ENCODE measurements at places on chromosomes 6 and 20.
A peak's percentile ranks its signal among the peaks of the same experiment; 100 is the strongest.

DNA sequence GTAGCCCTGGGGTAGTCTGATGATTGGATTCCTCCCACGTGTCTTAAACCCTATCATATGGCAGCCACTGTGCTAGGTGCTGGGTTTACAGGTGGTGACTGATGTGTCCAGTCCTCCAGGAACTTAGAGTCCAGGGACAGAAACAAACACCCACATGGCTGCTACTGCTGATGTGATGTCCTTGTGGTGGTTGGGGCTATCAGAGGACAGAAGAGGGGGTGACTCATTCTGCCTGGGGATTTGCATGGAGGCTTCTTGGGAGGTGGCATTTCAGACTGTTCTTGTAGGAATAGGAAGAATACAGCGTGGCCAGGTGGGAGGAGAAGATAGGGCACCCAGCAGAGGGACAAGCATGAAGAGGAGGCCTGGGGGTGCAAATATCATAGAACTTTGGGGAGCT is 9.8 kb downstream of the RAET1G start:
- H3K4me1 ChIP-seq, result no peaks in the 10 kb centered on the region
- H3K27ac ChIP-seq, result no peak overlapping the region
- peaks cover 7% of the 10 kb centered on the region for H3K27me3 ChIP-seq
- ATAC-seq, result peak; percentile 21

DNA sequence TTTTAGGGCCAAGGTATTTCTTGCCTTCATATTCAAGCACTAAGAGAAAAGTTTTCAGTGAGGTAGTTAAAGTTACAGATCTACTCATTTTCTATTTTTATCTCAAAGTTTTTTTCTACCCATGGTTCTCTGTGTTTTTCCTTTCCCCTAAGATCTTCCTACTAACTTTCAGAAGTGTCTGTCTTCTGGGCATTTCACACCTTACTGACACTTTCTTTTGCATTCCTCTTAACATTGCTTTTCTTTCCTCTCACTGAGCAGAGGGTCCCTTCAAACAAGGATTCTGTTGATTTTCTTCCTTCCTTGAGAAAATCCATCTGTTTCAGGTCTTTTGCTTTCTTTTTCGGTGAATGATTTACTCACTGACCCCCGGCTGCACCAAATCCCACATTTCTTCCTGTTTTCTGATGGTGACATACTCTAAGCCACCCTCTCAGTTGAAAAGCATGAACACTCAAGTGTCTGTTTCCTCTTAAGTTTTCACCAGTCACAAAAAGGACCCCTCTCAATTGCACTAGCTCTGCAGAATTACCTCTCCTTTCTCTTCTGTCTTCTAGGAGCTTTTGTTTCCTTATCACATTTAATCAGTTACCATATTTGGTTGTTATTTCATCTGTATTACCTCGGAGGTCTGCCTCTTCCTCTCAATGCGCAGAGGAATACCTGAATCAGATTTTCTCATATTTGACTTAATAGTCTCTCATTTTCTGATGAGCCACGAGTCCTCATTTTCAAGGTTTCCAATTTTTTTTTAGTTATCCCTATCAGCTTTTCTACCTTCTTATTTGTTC is 73.5 kb upstream of the RNF217 start:
- H3K36me3 ChIP-seq, result no peaks in the 10 kb centered on the region
- H3K4me1 ChIP-seq, result peaks cover 11% of the 10 kb centered on the region
- peak; percentile 21 for ATAC-seq
- no peaks in the 10 kb centered on the region for H3K27me3 ChIP-seq
- H3K27ac ChIP-seq, result peak overlapping the region; percentile 37
- H3K4me3 ChIP-seq, result peak overlapping the region; percentile 62

DNA sequence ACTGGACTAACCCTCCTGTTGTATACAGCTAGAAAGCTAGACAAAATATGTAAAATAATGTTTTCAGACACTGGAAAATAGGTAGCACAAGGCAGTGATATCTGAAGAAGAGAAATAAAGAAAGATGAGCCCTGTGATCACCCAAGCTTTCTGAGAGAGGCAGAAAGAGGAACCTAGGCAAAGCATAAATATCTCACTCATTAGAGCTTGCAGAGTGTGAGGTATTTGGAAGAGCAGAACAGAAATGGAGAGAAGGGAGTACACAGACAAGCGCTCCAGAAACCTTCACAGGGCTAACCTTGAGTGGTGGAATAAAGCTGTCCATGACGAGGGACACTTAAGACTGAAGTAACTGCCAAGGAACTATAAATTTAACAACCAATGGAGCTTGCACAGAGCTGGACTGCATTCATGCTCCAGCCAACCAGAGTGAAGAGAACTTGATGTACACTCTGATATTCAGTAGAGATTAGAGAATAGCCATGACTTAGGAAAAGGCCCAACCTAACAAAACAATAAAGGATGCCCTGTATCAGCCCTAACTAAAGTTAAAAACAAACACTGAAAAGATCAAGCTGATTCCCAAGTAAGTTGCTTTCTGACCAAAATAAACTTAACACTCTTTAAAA is 280.9 kb upstream of the STXBP5 start:
- ATAC-seq, result no peak
- peaks cover 4% of the 10 kb centered on the region for H3K27me3 ChIP-seq
- no peak overlapping the region for H3K4me3 ChIP-seq
- H3K36me3 ChIP-seq, result no peaks in the 10 kb centered on the region
- no peak overlapping the region for H3K27ac ChIP-seq

- no peak overlapping the region for H3K27ac ChIP-seq
- H3K36me3 ChIP-seq, result no peaks in the 10 kb centered on the region
- no peaks in the 10 kb centered on the region for H3K4me1 ChIP-seq
- no peak for ATAC-seq
Measured at GRCh38 chr20:8964959-8965562, 103.8 kb upstream of the PLCB4 start.

- ATAC-seq, result no peak
- H3K4me1 ChIP-seq, result no peaks in the 10 kb centered on the region
- no peak overlapping the region for H3K4me3 ChIP-seq
- no peak overlapping the region for H3K27ac ChIP-seq
Measured at GRCh38 chr20:54995553-54995952, 520.2 kb downstream of the DOK5 start.

DNA sequence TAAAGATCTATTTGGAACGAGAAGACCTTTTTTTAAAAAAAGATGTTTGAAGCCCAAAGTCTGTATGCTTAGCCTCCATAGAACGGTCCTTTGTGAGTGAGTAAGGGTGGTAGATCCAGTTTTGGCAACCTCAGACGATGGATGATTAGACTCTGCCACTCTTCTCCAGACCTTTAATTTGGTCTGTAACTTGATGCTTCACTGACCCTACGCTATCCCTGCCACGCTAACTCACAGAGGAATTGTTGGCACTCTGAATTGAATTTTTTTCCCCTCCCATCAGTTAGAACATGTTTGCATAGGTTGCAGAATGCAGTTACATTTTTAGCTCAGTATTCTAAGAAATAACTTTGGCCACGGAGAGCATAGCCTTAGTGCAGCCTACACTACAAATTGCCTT is 15.8 kb upstream of the DEK start:
- no peaks in the 10 kb centered on the region for H3K4me1 ChIP-seq
- H3K27me3 ChIP-seq, result peaks cover 42% of the 10 kb centered on the region
- H3K36me3 ChIP-seq, result no peaks in the 10 kb centered on the region

GRCh38 chr6:80129485-80129884 is 23.0 kb downstream of the BCKDHB start:
- no peak overlapping the region for H3K27ac ChIP-seq
- H3K27me3 ChIP-seq, result no peaks in the 10 kb centered on the region
- no peaks in the 10 kb centered on the region for H3K4me1 ChIP-seq
- no peak for ATAC-seq

DNA sequence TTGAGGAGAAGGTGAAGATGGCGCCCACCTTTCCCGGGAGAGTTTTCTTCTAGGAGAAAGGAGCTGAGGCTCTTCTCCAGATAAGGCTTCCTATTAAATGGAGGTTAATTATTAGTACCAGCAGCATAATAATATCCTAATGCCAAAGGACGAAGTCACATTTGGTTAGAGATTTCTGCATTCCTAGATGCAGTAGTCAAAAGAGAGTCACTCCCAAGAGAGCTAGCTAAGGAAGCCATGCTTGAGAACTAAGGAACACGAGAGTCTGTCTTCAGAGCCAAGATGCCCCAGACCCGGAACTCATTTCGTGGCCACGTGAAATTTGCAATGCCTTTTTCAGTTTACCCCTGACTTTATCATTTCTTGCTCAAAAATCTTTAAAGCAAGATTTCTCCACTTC is 132.7 kb downstream of the TSHZ2 start:
- no peaks in the 10 kb centered on the region for H3K27me3 ChIP-seq
- ATAC-seq, result no peak
- H3K4me1 ChIP-seq, result peaks cover 3% of the 10 kb centered on the region
- H3K36me3 ChIP-seq, result no peaks in the 10 kb centered on the region
- no peak overlapping the region for H3K4me3 ChIP-seq

DNA sequence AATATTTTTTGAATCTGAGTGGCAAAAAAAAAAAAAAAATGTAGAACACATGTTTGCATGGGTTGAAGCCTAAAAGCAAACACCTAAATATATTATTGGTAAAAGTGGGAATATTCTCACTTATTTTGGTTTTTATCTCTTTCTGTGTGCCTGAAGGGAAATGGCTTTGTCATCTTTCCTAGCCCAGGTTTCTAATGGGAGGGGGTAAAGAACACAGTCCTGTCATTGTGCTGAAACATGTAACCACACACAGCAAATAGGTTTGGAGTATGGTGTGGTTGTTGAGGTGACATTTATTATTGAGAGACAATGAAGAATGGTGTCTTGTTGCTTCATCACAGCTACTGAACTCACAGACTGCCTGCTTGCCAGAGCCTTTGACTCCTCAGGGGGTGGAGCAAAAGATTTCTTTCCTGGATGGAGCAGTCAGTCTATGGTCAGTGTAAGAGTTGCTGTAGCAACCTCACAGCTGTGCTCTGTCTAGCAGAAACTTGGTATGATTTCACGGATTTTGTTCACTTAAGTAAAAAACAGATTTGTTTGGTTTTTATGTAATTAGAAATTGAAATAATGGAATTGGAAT is 70.2 kb downstream of the CEP57L1 start:
- H3K4me1 ChIP-seq, result no peaks in the 10 kb centered on the region
- H3K36me3 ChIP-seq, result peaks cover 7% of the 10 kb centered on the region
- H3K4me3 ChIP-seq, result no peak overlapping the region

DNA sequence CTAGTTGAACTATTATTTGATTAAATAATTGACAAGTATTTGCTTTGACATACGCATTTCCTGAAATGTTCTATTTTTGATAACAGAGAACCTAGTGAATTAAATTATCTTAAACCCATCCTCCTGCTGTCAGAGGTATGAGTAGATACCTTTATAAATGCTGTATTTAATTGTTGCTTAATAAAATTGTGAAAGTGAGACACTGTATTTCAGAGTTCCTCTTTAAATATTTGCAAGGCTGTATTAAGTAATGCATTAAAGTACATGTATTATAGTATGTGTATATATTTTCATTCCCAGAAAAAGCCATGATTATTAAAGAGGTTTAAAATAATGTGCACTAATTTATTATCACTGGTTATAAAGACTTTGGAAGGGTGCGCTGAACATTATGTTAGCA is 483.8 kb downstream of the TFAP2B start:
- H3K36me3 ChIP-seq, result no peaks in the 10 kb centered on the region
- no peak overlapping the region for H3K4me3 ChIP-seq
- no peak for ATAC-seq
- H3K27me3 ChIP-seq, result no peaks in the 10 kb centered on the region
- H3K4me1 ChIP-seq, result no peaks in the 10 kb centered on the region

- ATAC-seq, result no peak
- no peak overlapping the region for H3K4me3 ChIP-seq
- H3K27me3 ChIP-seq, result no peaks in the 10 kb centered on the region
- H3K4me1 ChIP-seq, result no peaks in the 10 kb centered on the region
- no peaks in the 10 kb centered on the region for H3K36me3 ChIP-seq
Measured at GRCh38 chr20:7146552-7147219, 379.2 kb downstream of the BMP2 start.

DNA sequence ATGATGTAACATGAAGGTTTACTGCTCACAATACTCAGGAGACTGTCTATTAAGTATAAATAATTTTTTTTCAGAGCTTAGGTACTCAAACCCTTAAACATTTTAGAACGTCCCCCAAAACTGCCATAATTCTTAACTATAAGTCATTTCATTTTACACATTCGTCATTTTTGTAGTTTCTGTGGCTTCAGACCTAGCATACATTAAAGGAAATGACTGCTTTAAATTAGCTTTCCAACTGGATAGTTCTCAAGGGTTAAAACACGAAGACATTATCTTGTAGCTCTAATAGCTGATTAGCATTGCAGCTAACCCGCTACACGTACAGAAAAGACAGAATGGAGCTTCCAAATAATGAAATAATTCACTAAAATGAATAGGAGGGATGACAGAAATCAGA is 24.9 kb upstream of the PLN start:
- ATAC-seq, result peak; percentile 40
- peaks cover 31% of the 10 kb centered on the region for H3K4me1 ChIP-seq
- H3K36me3 ChIP-seq, result peaks cover 68% of the 10 kb centered on the region
- no peak overlapping the region for H3K4me3 ChIP-seq

- no peak for ATAC-seq
- H3K27me3 ChIP-seq, result no peaks in the 10 kb centered on the region
- H3K27ac ChIP-seq, result no peak overlapping the region
- H3K36me3 ChIP-seq, result peaks cover 8% of the 10 kb centered on the region
Measured at GRCh38 chr6:90124874-90125510, 171.7 kb downstream of the BACH2 start.

DNA sequence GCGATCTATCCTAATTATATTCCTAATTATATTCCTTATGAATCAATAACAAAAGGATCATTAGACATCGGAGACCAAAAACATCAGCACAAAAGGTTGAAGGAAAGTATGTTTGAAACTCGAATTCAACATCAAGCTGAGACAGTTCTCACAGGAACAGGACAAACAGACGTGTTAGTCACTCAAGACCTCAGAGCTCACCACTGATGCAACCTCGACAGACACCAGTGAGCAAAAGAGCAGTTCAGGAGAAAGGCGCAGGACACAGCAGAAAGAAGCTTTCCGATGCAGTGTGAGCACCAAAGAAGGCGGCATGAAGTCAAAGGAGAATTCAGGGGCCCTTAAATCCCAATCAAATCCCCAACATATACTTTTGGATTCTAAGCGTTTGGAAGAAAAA is 6.3 kb upstream of the RAMACL start:
- no peak overlapping the region for H3K27ac ChIP-seq
- H3K36me3 ChIP-seq, result no peaks in the 10 kb centered on the region
- H3K4me1 ChIP-seq, result peaks cover 18% of the 10 kb centered on the region
- no peak for ATAC-seq

DNA sequence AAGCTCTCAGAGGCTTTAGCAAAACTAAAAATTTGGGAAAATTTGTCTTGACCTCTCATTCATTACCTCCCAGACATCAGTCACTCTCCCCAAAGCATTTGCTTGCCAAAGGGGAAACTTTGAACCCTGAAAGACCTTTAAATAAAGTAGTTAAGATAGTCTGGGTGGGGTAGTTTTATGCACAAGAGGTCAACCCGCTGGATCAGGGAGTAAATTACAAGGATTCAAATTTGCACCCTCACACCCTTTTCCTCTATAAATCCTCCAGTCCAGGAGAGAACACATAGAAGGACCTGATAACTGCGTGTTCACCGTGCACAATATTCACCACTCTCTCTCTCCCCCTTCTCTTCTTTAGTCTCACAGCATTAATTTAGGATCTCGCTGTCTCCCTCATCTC is 36.1 kb upstream of the TNFRSF21 start:
- ATAC-seq, result no peak
- no peak overlapping the region for H3K27ac ChIP-seq
- H3K4me1 ChIP-seq, result no peaks in the 10 kb centered on the region
- no peak overlapping the region for H3K4me3 ChIP-seq

GRCh38 chr6:111382476-111383294 is 100.3 kb downstream of the REV3L start:
- H3K36me3 ChIP-seq, result peaks cover 98% of the 10 kb centered on the region
- H3K27ac ChIP-seq, result peak overlapping the region; percentile 39
- H3K4me3 ChIP-seq, result no peak overlapping the region
- no peak for ATAC-seq
- H3K4me1 ChIP-seq, result no peaks in the 10 kb centered on the region
- no peaks in the 10 kb centered on the region for H3K27me3 ChIP-seq
